ENCODE measurements at places on chromosomes 6 and 20. TPM values are rescaled to one million over a fixed set of nuclear protein-coding genes. Genes with fewer than 3 reads are reported as not detected.

GRCh38 chr20:58233881-58234528 lies 5.6 kb upstream of the ANKRD60 start:
- peak; percentile 67 for DNase-seq

NKAPL gene
- total RNA-seq = 0.24 TPM

DNA sequence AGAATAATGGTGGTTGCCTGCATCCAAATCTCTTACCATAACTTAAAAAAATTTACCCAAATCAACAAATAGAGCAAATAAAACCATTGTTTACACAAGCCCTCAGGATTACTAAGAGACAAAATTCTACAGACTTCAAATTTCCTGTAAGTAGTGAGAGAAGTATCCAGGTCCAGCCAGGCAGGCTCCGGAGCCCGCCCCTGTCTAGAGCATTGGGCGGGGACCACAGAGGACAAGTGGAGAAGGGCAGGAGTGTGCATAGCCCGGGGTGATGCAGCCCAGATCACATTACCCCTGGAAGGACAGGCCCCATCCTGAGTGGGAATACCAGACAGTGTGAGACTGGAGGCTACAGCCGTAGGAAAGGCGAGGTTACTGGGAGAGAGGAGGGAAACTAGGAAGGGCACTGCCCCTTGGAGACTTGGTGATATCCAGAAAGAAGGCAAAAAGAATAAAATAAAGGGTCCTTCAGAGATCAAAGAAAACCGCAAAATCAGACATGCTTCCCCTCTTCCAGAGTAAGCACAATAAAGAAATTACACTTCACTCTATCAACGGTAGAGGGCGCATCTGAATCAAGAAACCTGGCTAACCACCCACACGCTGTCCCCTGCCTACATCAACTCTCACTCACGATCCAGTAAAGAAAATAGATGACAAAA lies 26.6 kb downstream of the RIN2 start:
- DNase-seq = no peak

GRCh38 chr20:33442136-33443005 lies 1.2 kb downstream of the SNTA1 start:
- peak; percentile 5 for DNase-seq

GRCh38 chr20:4929686-4930397 lies 71.5 kb downstream of the SLC23A2 start:
- no peak for DNase-seq

- no peak for DNase-seq
Observed at GRCh38 chr6:82772851-82773717, 292.6 kb downstream of the UBE3D start.

- DNase-seq = no peak
Observed at GRCh38 chr6:155259204-155259603, 4.6 kb upstream of the CLDN20 start.

DNA sequence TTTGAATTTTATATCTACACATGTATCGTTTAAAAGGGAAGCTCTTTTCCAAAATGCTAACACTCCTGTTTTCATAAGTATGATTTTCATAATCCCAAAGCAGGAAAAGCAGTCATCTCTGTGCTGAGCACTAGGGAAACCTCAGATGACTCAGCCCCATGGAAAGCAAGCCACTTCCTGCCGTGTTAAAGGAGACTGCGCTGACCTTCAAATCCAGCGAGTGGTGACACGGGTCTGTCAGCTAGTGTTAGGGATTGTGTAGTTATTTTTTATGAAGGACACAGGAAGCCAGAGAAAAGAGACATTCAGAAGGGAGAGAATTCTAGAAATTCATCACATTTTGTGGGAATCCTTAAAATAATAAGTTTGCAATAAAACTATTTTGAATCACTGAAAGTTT lies 57.0 kb upstream of the CD93 start:
- no peak for DNase-seq

- no peak for DNase-seq
Observed at GRCh38 chr6:44564906-44565524, 177.5 kb downstream of the CDC5L start.

GRCh38 chr6:44024574-44025219 lies 102.6 kb downstream of the MRPL14 start:
- no peak for DNase-seq

GRCh38 chr6:18115356-18115755 lies 7.1 kb downstream of the NHLRC1 start:
- DNase-seq = no peak

DNA sequence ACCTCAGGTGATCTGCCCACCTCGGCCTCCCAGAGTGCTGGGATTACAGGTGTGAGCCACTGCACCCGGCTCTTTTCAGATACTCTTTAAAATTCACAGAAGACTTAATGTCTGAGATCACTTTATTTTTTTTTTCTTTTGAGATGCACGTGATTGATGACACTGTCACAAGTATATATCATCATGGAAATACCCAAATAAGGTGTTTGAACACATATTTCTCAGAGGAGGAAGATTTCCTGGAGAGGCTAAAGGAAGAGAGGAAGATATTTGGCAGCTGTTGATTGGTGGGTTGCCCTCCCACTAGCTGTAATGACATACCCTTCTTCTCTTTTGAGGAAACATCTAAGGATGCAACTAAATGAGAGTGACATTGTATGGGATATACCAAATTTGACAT lies 225.9 kb upstream of the CITED2 start:
- DNase-seq = no peak

- DNase-seq = no peak
Observed at GRCh38 chr6:91031581-91031980, 444.7 kb upstream of the MAP3K7 start.

CCN6 gene
- total RNA-seq = not detected

- no peak for DNase-seq
Observed at GRCh38 chr6:43760210-43761168, 9.5 kb upstream of the VEGFA start.

DNA sequence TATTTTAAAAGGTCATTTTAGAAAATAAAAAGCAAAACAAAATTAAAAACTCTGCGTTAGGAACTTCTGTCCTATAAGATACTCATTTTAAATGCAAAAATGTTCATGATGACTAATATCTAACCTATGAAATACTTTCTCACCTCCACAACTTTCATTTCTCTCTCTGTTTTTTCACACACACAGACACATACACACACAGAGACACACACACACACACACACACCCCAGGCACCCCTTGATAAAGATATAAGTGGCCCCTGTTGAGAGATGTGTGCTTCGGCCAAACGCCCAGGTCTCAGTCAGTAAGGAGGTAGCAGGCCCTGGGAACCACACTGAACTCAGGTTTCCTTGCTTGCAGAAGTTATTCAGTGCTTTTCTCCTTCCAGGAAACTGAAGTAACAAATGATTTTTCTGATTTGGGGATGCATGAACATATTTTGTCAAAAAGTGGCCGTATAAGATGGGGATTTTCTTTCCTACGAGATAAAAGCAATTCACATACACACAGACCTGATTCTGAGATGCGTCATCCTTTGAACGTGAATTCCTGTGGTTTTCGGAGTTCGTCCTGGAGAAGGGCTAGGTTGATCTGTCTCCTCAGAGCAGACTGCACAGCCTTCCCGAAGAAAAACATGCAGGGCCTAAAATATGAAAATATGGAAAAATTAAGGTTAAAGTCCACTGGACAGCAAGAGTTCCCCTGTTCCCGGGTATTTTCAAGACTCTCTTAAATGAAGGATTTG lies 306.8 kb upstream of the FOXQ1 start:
- DNase-seq = no peak

SLC16A10 gene
- total RNA-seq = 26.6 TPM

ULBP1 gene
- total RNA-seq = 1.1 TPM

DNA sequence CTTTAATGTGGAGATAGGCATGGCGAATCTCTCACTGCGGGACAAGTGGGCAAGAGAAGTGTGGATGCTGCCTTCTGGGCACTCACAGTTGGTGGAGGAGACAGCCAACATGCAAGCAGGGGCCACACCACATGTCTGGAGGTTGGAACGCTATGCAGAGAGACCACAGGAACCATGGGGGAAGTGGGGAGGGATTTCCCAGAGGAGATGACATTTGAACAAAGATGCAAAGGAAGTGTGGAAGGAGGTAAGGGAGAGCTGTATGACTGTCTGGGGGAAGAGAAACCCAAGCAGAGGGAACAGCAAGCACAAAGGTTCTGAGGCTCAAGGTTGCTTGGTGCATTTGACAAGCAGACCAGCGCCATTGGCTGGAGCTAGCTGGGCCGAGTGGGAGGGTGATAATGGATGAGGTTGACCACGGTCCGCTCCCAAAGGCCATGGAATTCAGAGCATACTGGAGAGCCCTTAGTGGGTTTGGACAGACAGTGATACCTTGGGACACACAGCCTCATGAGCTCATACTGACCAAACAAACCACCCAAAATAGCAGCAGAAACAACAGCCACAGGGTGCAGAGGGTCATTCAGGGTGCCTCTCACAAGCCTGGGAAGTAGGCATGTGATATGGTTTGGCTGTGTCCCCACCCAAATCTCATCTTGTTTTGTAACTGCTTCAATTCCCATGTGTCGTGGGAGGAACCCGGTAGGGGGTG lies 7.6 kb upstream of the FAM110A start:
- DNase-seq = no peak

LY6G6C gene
- total RNA-seq = not detected

DNA sequence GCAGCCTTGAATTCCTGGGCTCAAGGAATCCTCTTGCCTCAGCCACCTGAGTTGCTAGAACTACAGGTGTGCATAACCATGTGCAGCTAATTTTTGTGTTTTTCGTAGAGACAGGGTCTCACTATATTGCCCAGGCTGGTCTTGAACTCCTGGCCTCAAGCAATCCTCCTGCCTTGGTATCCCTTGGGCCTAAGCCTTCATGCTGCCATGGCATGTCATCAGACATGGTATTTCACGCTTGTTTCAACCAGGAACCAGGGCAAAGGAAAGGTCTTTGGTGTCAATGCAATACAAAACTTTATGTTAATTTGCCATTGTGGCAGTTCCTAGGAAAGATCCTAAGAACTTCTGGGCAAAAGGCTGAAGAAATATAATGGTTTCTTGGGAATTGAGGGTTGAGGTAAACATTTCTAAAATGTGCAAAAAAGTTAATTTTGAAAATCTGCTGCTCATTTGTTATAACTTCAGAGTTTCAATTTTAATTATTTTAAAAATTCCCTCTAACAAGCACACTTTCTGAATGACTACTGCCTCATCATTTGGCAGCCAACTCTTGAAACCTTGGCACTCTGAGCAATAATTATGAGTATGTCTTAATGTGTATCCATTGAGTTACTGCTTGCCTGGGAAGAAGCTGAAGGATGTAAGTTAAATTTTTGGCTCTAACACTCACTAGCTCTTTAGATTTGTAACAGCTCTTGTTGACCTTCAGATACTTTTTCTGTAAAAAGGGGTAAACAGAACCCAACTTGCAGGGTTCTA lies 154.1 kb downstream of the GJA10 start:
- DNase-seq = no peak

ENPP5 gene
- total RNA-seq = not detected

DNA sequence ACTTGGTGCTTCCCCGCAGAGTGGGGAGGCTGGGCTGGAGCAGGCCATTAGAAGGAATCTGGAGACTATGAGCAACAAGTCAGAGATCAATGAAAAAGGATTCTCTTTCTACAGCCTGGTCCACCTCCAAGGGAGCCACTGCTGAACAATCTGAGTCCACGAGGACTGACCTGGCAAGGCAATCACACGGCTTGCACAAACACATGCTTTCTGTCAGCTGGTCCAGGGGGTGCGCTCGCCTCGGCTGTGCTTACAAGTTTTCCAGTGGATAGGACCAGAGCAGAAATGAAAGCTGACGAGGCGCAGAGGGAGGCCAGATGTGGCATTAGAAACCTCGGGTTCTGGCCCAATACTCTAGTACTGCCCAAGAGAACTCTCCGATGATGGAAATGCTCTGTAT lies 18.1 kb downstream of the KCNK5 start:
- DNase-seq = no peak

COL10A1 gene
- total RNA-seq = not detected

- no peak for DNase-seq
Observed at GRCh38 chr6:147268254-147268653, 64.0 kb downstream of the STXBP5 start.

CGAS gene
- total RNA-seq = 7.8 TPM

FAM83C gene
- total RNA-seq = not detected

DNA sequence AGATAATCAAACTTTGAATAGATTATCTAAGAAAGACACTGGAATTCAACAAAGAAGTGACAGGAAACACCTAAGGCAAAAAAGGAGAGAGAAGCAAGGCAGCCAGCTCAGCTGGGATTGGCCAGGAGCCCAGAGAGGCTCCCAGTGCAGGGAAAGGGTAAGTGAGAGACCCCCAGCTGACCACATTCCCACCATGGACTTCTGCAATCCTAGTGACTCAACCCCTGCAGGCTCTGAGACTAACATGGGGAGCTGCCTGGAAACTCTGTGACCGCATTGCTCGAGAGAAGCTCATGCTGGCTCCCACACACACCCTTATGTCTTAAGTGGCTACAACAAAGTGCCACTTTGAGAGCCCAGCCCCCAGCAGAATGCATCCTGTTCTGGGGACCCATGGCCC lies 215.1 kb downstream of the PACRG start:
- no peak for DNase-seq

DNA sequence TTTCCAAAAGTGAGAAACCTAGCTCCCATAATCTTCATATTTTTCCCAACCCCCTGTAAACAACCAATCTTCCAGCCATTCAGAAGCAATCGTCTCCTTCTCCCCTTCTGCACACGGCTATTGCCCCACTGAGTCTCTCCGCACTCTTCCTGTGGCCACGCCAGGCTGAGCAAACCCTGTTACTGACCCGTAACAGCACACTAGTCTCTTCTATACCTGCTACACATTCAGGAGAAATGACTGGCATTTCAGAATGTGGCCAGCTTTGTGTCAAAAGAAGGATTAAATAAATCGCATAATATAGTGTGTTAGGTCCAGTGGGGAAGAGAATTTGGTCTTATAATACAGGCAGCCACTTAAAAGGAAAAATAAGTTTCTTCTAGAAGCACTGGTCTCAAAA lies 41.4 kb downstream of the ECT2L start:
- no peak for DNase-seq
